ENCODE measurements at places on chromosomes 12 and 14.

DNA sequence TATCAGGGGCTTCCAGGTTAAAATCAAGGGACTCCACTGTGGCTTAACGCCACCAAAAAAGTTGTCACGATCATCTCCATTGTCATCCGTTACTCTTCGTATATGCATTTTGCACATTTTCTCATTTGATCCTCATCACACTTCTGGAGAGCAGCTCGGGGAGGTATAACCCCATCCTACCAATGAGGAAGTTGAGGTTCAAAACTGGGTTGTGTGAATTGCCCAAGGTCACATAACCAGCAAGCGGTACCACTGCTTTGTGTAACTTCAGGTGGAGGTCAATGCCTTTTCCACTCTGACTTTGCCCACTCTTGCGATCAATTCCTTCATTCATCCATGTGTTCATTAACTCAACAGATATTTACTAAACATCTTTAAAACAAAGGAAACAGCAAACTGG, 71.1 kb upstream of the CCND2 start:
- no peak for DNase-seq

DNA sequence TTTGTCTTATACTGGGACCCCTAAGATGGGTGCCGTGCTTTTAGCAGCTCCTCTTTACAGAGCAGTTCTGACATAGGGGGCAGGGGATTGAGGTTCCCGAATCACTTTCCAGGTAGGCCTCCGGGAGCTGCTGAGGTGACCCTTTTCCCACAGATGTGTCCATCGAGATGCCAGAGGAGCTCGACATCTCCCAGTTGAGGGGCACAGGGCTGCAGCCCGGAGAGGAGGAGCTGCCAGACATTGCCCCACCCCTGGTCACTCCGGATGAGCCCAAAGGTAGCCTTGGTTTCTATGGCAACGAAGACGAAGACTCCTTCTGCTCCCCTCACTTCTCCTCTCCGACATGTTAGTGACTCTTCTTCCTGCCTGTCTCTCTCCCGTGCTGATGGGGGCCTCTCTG, 4.3 kb upstream of the TPI1 start:
- DNase-seq = no peak

DNA sequence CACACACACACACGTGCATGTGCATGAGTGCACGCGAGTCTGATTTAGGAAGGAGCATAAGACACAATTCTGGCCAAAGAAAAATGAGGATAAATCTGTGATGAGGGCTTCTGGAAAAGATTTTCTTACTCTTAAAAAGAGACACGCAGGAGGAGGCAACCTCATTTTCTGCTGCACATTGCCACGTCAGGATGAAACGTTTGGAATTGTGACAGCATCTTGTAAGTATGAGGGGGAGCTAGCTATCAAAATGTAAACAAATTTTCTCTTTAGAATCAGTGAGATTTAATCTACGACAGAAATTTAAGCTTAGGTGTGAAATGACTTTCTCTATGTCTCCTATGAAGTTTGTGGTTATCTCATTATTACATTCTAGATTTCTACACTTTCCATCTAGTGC, 31.1 kb upstream of the NUBPL start:
- DNase-seq = no peak

DNA sequence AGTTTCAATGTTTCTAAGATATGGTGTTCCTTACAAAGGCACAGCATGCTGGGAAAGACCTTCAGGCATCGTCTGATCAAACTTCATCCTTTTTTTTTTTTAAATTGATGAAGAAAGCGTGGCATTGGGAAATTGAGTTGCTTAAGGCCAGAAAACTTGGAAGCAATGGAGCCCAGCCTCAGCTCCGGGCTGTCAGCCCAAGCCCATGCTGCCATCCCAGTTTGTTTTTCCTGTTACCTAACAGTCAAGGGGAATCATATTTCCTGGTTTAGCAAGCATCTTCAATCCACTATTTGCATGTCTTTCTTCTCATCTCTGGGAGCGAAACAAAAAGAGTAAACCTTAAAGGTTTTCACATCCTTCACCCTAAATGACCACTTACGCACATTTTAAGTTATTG, 200.2 kb downstream of the CHST11 start:
- DNase-seq = no peak

DNA sequence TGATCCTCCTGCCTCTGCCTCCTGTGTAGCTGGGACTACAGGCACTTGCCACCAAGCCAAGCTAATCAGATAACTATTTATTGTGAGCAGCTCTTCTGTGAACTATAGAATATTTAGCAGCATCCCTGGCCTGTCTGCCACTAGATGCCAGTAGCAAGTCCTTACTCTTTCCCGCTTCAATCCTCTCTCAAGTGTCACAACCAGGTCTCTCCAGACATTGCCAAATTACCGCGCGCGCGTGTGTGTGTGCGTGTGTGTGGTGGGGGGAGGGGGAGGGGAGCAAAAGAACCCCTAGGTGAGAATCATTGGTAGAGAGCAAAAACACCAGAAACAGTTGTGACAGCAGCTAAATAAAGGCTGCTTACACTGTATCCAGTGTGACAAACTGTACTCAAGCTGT, 49.9 kb downstream of the PPP2R5E start:
- DNase-seq = no peak

GRCh38 chr14:93986955-93987354, 10.1 kb upstream of the CCDC197 start:
- DNase-seq = no peak

GRCh38 chr14:50766338-50766886, 64.5 kb downstream of the NIN start:
- no peak for DNase-seq

DNA sequence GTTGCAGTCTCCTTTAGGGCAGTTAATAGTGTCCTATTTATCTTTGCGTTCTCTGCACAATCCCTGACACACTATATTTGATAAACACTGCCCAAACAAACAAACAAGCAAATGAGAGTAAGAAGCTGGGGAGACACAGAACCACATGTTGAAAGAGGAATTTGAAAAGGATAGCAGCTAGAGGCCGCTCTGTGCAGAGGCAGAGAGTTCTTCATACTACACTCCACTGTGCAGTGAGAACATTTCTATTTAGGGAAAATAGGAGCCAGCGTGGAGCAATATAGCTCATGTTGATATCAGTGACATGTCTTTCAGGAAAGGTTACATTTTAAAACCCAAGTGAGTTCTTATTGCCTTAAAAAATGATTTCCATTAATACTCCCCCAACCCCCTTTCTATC, 140.3 kb upstream of the SEL1L start:
- no peak for DNase-seq

GRCh38 chr12:6839482-6840201, 1.1 kb upstream of the GNB3 start:
- no peak for DNase-seq

- DNase-seq = no peak
These were observed 5.7 kb downstream of the YBX3 start for GRCh38 chr12:10717410-10717809.

- no peak for DNase-seq
These were observed 12.4 kb downstream of the CALM1 start for GRCh38 chr14:90409209-90409730.

DNA sequence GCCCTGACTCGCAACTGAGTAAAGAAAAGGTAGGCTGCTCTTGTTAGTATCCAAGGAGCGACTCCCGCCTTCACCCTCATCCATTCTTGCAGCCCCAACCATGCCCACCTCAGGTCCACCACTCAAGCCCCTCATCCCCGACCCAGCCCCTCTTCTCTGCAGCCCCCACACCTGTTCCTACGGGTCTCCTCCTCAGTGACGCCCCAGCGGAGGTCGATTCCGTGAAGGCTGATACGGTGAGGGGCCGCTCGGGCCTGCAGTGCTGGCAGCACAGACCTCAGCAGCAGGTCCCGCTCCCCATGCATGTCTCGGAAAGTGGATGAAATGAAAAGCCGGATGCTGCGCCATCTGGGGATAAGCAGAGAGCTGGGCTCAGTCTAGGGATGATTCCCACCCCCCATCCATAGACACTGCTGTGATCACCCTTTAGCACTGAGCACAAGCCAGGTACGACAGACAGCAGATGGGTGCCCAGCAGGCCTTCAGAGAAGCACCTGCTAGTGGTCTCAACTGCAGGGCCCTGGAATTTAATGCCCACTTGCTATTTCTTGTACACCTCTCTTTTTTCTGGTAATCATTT, 26.9 kb downstream of the TEP1 start:
- DNase-seq = no peak

- no peak for DNase-seq
These were observed 5.0 kb upstream of the SLC25A47 start for GRCh38 chr14:100317912-100318808.

DNA sequence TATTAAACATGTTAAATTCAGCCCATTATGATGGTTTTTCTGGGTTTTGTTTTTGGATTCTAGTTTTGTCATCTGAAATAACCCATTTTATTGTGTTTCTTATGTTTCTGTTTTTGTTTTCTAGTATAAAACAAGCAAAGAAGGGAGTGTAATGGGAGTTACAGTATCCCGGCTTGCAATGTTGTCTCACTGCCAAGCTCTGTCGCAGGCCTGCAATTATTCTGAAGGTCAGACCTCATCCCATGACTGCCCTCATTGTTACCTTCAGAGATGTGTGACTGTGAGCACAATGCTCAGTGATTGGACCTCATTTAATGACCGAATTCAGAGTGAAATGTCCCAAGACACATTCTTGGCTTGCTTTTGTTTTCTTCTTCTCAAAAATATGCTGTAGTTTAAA, 73.0 kb upstream of the ATF1 start:
- no peak for DNase-seq

DNA sequence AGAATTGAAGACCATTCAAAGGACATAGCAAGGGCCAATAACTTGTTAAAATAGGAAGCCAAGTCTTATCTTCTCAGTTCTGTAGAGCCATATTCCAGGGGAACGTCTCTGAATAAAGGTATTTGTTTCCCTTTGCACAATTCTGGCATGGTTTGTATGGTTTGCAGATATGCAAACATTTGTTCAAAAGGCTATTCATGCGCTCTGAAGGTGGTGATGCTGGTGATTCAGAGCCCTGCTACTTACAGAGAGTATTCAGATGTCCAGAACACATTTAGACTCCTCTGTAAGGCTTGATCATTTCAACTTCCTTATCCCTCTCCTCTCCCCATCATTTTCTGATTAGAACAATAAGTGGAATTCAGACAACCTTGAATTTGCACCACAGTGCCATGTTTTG, 35.9 kb downstream of the SLC4A8 start:
- DNase-seq = no peak

DNA sequence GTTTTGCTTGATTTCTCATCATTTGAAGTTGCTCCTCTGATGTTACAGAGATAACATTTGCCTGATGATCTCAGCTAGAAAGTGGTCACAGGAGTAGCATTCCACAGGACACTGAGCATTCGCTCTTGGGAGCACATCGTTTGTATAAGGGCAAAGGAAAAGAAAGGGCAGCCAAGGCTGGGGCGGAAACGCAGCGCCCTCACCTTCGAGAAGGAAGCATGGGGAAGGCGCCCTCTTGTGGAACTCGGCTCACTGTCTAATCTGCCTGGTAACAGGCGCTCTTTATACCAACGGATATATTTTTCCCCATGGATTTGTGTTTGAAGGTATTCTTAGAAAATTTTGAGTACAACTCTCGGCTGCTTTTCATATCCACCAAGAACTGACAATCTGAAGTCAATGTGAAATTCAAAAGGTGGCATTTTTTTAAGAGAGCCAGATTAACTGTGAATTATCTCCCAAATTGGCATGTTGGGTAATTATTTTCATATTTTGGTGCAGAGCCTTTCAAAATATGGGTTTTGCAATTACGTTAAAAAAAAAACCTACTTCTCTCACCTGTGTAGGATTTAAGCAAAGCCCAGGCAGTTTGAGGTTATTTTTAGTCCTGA, 172.7 kb downstream of the CAND1 start:
- peak; percentile 48 for DNase-seq

GRCh38 chr14:68257969-68258368, 438.4 kb downstream of the RAD51B start:
- DNase-seq = no peak

DNA sequence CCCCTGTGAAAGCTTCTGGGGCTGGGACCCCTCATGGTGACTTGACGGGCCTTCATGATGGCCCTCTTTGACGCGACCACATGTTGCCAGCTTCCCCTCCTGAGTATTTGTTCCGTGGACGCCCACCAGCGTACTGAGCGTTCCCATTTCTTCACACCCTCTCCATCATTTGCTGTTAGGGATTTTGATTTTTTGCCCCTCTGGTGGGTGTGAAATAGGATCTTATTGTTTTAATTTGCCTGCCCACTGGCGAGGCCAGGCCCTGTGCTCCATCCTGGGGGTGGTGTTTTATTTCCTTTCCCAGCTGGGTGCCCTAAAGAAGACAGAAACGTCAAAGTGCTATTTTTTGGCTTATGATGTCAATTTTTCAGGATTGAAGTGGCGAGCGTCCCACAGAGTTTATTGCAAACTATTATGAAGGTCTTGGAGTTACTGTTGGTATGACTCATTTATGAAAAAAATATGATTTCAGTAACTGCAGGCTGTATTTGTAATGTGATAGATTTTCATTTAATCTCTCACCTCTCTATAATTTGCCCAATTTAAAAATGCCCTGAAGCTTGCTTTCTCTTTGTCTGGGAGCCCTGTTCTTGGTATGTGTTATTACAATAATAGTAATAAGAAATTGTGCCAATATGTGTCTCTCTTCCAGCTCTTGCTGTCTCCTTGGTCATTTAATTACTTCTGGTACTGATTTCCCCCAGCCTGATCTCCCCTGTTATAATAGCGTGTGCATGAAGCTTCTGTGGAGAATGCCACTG, 99.6 kb downstream of the SLC25A47 start:
- no peak for DNase-seq

DNA sequence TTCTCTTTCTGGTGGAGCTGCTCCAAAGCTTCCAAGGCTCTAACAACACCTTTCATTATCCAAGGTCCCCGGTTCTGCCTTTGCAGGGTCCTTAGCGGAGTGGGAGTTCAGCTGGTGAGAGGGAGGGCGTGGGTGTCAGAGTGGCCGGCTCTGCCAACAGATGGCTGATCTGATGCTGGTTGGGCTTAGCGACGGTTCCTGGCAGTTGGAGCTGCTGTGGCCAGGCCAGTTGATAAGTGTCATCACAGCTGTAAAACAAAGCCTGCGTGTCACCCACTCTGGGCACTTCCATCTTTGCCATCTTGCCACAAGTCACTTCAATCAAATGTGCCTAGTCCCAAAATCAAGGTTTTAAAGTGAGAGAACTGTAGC, 36.3 kb downstream of the RIN3 start:
- DNase-seq = no peak

GRCh38 chr14:103656031-103656755, 27.2 kb downstream of the KLC1 start:
- DNase-seq = no peak

- no peak for DNase-seq
These were observed 310.2 kb downstream of the APAF1 start for GRCh38 chr12:98955284-98955683.

- no peak for DNase-seq
These were observed 15.8 kb upstream of the ATP5F1B start for GRCh38 chr12:56661560-56661959.

DNA sequence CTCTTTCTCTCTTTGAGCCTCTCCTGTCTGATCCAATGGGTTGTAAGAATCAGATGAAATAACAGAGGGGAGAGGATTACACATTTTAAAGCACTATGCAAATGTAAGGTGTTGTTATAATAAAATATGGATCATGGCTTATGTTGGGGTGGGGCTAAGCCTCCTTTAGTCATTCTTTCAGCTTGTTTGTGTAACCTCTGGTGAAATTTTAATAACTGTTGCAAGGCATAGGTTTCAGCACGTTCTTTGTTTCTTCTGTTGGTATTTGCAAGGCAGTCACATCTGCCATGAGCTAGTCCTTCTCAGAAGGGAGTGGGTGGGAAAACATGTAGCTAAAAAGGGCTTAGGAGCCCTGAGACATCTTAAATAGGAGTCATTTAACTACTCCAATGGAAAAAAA, 74.8 kb upstream of the FRMD6 start:
- no peak for DNase-seq

- no peak for DNase-seq
These were observed 363.1 kb downstream of the LRIG3 start for GRCh38 chr12:58557171-58557570.

All from 8988T (cell line).